ENCODE measurements at places on chromosomes 1 and 21. TPM values are rescaled to one million over a fixed set of nuclear protein-coding genes. Genes with fewer than 3 reads are reported as not detected.

FYB2 gene
- total RNA-seq: 14.3 TPM

OR2G6 gene
- not detected for total RNA-seq

SYCP1 gene
- not detected for total RNA-seq

B3GALT2 gene
- 78.4 TPM for total RNA-seq

NBPF19 gene
- 2.9 TPM for total RNA-seq

TAS1R3 gene
- total RNA-seq: 0.40 TPM

INAVA gene
- total RNA-seq: not detected

CYP4A22 gene
- total RNA-seq: 0.16 TPM

PRAMEF20 gene
- not detected for total RNA-seq

SLC30A2 gene
- total RNA-seq: 3.0 TPM

USH2A gene
- total RNA-seq: 2.7 TPM

SPRR2E gene
- not detected for total RNA-seq

SIK1 gene
- 7.7 TPM for total RNA-seq

SPATA21 gene
- not detected for total RNA-seq

TTC4 gene
- 14.8 TPM for total RNA-seq

HS2ST1 gene
- 10.7 TPM for total RNA-seq

TMPRSS15 gene
- total RNA-seq: not detected

UBQLN4 gene
- total RNA-seq: 30.4 TPM

KHDC4 gene
- total RNA-seq: 22.5 TPM

ABCG1 gene
- total RNA-seq: 7.3 TPM

SMIM1 gene
- 17.3 TPM for total RNA-seq

RNU11 gene
- total RNA-seq: not detected

RNF223 gene
- not detected for total RNA-seq

ACTA1 gene
- 577 TPM for total RNA-seq

IL20 gene
- not detected for total RNA-seq

NTRK1 gene
- total RNA-seq: 2.5 TPM

KIAA0040 gene
- 15.4 TPM for total RNA-seq

NEK2 gene
- total RNA-seq: not detected

SNX27 gene
- 30.4 TPM for total RNA-seq

AMY1C gene
- total RNA-seq: not detected

CD52 gene
- total RNA-seq: 4.4 TPM

RUNX1 gene
- total RNA-seq: 1.5 TPM
